NCI-H187 (cell line): ENCODE measurements at places on chromosomes 13 and 19.

DNA sequence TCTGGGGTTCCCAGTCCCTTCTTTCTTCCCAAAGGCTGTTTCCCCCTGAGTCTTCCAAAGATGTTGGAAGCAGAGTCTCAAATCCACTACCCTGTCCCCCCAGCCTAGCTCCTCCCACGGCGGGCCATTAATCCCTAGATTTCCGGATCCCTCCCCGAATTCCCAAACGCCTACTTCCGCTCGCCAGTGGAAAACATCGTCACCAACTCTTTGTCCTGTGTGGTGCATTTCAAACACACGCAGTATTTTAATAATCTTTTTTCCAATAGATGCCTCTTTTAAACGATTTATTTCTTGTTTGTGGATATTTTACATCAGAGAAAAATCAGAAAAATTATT lies 610 bp downstream of the ZNF791 start:
- no peak for DNase-seq

DNA sequence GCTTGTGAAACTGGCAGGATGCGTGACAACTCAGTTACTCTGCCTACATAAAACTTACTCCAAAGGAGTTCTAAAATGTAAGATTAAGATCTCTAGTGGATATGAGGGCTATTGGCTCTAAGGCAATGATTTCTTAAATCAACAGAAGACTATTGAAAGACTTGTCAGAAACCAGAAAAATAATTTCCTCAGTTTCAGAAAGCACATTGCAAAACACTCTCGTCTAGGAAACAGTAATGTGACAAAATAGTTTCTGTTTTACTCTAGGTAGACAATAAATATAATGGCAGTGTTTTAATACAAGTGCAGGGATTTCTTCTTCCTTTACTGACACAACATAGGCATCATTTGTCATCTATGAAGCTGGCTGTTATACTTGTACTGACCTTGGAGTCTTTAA lies 230.1 kb downstream of the KCTD12 start:
- DNase-seq: no peak

DNA sequence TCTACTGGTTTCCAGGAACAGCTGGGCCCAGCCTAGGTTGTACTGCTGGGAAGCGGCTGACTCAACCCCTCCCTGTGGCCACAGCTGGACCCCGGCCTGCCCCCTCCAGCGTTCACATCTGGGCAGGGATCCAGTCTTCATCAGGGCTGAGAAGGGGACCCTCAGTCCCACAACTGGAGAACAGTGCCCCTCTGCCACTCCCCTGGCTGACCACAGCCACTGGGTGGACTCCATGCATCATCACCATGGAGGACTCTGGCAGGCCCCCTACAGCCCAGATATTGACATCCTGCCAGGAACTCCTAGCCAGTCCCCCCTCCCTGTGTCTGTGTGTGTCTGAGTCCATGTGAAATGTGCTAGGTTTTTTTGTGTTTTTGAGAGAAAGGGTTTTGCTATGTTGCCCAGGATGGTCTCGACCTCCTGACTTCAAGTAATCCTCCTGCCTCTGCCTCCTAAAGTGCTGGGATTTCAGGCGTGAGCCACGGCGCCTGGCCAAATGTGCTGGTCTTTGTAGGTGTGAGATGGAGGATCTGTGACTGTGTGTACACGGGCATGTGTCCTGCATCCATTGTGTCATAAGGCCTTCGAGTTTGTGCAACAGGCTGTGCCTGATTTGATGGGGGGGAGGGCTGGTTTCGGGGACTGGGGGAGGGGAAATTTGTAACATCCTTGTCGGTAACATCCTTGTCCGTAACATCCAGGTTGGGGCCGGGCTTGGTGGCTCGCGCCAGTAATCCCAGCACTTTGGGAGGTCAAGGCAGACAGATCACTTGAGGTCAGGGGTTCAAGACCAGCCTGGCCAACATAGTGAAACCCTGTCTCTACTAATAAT lies 4.0 kb upstream of the HOOK2 start:
- no peak for DNase-seq

GRCh38 chr13:69331245-69331644 lies 776.4 kb upstream of the ATXN8OS start:
- DNase-seq: no peak

DNA sequence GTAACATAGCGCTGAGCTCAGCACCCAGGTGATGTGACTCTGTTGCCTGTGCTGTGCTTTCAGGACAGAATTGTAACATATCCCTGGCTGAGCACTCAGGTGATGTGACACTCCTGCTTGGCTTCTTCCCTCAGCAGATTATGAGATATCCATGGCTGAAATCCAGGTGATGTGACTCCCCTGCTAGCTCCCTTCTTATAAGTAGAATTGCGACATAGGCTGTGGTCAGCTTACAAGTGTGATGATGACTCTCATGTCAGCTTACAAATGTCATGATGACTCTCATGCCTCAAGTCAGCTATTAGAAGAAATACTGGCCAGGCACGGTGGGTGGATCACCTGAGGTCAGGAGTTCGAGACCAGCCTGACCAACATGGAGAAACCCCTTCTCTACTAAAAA lies 14.3 kb upstream of the ZNF429 start:
- DNase-seq: no peak

DNA sequence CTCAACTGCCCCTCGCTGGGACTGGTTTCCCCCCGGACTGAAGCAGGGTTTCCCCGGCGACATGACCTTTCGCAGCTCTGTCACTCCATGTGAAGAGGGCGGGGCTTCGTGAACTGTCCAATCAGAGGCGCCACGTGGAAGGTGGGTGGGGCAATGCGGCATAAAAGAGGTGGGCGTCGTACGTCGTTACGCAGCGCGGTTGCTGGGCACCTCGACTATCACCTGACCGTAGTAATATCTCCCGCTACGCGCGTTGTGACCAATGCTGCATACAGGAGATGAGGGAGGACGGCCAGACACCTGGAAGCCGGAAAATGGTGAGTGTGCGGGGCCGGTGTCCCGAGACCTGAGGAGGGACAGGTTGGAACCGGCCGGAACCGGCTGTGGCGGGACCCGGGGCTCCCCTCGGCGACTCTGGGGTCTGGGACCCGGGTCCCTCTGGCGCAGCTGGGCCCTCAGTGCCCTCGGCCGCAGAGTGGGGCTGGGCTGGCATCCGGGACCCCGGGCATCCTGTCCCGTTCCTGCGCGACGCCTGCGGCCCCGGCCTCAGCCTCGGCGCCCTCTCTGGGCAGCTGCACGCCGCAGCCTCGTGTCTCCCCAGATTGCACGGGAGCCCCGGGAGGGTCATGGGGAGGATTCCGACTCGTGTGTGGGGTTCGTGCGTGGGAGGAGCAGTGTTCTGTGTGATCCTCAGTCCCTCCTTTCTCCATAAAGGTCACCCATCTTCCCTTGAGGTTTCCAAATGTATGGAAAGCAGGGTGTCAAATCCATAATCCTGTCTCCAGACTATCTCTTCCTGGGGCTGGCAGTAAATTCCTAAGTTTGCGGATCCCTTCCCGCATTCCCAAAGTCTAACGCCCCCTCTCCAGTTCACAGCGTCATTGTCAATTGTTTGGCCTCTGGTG lies 32.2 kb downstream of the ZNF136 start:
- DNase-seq: no peak

- no peak for DNase-seq
These were observed 997 bp upstream of the SAMD4B start for GRCh38 chr19:39341129-39341718.

GRCh38 chr19:16420336-16420676 lies 51.5 kb downstream of the EPS15L1 start:
- no peak for DNase-seq

DNA sequence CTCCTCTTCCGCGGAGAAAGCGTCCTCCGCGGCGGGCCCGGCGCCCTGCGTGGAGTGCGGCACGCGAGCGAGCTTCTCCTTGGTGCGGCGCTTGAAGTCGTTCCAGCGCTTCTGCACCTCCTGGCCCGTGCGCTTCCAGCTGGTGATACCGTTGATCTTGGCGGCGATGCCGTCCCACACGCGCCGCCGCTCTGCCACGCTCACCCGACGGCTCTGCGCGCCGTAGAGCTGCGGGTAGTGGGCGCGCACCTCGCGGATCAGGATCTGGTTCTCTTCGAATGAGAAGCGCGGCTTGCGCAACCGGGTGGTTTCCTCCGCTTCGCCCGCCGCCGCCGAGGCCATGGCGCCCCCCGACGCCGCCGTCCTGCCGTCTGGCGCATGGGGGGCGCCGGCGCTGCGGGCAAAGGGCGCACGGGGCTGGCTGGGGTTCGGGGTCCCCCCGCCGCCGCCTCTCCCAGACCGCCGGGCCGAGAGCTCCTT lies 941 bp downstream of the MYPOP start:
- DNase-seq: no peak

DNA sequence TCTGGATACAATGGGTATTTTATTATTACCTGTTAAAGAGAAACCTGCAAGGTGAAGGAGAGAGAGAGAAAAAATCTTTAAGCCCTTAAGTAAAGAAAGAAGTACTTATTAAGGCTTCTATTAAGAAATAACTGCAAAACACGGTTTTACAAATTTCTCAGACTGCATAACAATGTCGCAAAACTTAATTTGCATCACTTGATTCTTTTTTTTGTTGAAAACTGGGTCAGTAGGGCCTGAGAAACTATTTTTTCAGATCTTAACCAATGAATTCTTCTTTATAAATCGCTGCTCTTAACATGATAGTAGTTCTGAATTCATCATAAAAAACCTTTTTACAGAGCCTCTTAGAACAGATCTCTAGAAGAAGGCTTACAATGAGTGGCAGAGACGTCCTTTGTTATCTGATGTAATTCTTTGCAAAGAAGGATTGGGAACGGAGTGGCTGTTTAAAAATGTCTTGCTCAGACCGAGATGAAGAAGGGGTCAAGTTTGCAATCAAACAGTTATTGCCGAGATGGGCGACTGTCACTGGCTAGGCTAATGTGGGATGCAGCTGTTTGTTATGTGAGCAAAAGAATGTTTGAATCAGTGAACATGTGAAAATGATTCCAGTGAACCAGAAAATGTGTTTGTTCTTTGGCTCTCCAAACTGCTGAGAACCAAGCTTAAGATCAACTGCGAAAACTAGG lies 76.3 kb downstream of the ZNF536 start:
- DNase-seq: no peak

DNA sequence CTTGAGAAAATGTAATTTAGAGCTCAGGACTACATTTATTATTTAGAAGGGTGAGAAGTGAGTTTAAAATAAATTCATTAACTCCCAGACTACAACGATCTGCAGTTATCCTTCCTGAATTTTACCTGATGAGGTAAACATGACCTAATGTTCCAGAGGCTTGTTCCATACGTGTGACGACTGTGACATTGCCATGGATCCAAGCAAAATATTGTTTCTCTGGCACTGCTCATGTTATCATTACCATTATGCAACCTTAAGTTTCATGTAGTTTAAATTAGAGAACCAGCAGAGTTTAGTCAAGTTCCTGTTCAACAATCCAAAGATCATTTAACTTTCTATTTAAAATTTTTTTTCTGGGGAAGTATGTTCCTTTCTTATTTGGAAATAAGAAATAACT lies 279.6 kb downstream of the KLF5 start:
- DNase-seq: no peak

GRCh38 chr13:113777311-113778260 lies 18.6 kb downstream of the TMEM255B start:
- no peak for DNase-seq

- no peak for DNase-seq
These were observed 29.1 kb downstream of the CERS4 start for GRCh38 chr19:8238251-8238650.

- DNase-seq: no peak
These were observed at the start of gene GJA3 for GRCh38 chr13:20160306-20161274. TSS of gene GJA3 (minus strand) at chr13:20161052. CDS start at chr13:20143288, 17,764 bp downstream.

DNA sequence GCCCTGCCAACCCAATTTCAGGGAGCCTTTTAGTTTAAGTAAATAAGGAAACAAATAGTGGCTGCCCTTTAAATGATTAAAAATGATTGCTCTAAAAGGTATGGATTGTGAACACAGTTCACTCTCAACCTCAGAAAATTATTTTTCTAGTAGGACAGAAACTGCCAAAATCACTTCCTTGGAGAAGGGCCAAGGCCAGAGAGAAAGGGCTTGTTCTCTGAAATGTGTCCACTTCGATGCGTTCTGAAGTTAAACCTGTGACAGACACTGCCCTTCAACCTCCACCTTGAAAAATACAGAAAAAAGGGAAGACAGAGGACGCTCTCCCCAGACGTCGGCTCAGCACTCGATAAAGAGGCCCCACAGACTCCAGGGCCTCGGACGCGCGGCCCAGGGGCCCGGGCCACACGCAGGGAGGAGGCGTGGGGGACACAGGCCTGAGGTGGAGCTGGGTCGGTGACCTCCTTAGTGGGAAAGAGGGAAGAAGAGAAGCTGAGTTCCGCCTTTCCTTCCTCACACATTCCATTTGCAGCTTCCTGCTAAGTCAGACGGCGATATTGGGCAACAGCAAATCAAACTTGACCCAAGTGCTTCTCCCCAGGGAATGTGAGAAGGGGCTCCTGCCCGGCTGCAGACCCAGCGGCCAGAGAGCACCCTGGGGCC lies 63.6 kb downstream of the RASA3 start:
- DNase-seq: no peak

DNA sequence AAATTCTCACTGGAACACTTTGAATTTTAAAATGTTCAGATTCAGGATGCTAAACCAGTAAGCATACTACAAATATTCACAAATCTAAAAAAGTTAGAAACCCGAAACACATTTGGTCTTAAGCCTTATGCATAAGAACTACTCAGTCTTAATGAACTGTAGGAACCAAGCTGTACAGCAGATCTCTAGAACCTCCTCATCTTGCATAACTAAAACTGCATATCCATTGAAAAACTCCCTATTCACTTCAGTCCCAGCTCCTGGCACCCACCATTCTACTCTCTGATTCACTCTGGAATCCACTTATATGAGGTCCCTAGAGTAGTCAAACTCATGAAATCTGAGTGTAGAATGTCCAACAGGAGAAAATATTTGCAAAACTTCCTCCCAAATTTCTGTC lies 65.6 kb upstream of the CEACAM8 start:
- DNase-seq: no peak

- no peak for DNase-seq
These were observed 7.8 kb downstream of the CPB2 start for GRCh38 chr13:46097015-46097414.

- no peak for DNase-seq
These were observed 26.5 kb upstream of the FOXO1 start for GRCh38 chr13:40692946-40693345.
